D721Med (cell line): ENCODE measurements at places on chromosomes 13 and 19.

- DNase-seq, result no peak
Observed at GRCh38 chr13:96948127-96948526, 46.1 kb downstream of the OXGR1 start.

DNA sequence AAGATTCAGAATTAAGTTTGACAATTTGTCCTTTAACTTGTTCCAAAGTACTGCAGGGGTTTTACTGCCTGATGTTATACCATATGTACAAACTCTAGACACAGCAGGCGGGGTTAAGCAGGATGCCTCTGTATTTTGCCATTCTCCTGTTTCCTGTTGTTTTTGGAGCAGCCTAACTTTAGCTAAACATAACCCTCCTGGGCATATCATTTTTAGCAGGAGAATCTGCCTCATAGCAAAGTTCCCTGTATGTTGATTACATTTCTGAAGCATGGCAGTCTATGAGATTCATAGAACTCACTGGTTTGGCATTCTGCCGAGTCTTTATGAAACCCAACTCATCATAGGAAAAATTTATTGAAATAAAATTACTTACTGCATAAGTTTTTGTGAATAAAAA, 5.2 kb downstream of the LHFPL6 start:
- no peak for DNase-seq

DNA sequence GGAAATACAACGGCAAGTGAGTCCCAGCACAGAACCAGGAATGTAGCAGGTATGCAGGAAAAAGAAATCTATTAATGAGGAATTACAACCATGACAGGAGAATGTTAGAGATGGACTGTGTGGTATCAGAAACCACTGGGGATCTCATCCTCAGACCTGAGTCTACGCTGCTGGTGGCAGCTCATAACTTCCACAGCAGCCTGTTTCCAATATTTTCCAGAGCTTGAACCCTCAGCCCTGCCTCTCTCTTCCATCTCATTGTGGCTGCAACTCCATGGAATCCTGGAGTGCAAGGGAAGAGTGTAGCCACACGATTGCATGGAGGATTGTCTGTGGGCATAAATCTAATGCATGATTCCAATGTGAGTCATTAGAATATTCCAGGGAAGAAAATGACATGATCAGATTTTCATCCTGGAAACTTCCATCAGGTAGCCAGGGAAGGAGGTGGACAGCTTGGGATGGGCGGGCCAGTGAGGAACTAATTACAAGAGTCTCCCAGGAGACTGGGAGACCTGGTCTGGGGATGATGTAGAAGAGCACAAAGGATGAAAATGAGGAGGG, 14.9 kb downstream of the PLA2G4C start:
- DNase-seq, result no peak

DNA sequence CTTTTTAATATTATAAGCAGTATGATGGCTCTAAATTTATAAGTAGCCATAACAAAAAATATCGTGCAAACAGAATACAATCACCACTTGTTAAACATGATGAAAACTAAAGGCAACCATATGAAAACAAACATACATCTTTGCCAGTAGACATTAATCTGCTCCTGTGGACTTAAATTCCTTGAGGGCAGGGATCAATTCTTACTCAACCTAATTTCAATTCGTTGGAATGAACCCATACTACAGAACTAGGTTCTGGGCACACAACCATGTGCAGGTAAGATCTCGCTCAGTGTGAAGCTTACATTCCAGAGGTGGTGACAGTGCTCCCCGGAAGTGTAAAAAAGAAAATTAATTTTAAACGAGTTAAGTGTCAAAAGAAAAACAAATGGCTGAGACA, 13.4 kb downstream of the TBC1D4 start:
- no peak for DNase-seq

- DNase-seq, result no peak
Observed at GRCh38 chr13:39957868-39958677, 302.6 kb downstream of the COG6 start.

- peak; percentile 87 for DNase-seq
Observed at GRCh38 chr19:35495107-35496064, 5.1 kb upstream of the KRTDAP start.

DNA sequence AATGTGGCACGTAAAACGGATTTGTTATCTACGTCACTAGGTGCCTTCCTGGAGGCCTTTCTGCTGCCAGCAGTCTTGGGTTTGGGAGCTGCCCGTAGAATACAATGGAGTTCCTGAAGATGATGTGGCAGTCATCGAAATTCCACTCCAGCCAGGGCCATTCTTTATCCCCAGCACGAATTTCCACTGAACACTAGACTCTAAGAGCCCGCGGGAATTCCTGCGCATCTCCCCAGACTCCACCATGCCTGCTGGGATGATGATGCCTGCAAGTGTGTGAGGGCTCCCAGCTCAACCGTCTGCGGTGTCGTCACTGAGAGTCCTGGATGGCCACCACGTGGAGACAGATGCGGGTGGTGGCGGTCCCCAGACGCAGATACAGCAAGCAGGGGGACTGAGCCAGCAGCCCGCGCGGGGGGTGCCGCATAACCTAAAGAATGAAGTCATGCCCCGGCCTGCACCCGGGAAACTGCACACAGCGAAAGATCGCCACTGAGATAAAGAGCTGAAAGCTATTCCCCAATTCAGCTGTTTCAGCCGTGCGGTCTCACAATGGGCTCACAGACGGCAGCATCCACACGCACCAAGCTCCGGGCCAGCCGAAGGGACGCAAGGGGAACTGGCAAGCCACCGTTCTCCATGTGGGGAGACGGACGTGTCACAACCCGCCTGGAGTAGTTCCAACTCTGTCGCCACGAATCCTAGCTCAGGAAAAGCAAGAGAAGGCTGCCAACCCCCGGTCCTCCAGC, 41.1 kb downstream of the COL4A1 start:
- DNase-seq, result no peak

- no peak for DNase-seq
Observed at GRCh38 chr13:32897296-32897695, 118.9 kb upstream of the KL start.

DNA sequence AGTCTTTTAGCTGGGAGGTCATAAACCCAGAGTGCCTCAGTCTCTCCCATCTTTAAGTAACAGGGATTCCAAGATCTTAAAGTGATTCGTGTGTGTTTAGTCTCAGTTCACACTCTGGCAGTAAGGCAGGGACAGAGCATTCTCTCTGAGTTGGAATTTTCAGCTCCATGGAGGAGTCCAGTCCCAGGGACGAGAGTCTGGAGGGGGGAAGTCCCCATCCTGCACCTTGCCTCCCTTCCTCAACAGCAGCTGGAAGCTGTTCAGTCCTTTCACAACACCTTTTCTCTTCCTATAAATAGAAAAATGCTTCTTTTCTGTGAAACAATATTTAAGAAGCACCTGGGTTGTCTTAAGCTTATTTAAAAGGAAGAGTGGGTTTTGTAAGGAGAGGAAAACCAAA, 82.0 kb downstream of the KLF5 start:
- no peak for DNase-seq

DNA sequence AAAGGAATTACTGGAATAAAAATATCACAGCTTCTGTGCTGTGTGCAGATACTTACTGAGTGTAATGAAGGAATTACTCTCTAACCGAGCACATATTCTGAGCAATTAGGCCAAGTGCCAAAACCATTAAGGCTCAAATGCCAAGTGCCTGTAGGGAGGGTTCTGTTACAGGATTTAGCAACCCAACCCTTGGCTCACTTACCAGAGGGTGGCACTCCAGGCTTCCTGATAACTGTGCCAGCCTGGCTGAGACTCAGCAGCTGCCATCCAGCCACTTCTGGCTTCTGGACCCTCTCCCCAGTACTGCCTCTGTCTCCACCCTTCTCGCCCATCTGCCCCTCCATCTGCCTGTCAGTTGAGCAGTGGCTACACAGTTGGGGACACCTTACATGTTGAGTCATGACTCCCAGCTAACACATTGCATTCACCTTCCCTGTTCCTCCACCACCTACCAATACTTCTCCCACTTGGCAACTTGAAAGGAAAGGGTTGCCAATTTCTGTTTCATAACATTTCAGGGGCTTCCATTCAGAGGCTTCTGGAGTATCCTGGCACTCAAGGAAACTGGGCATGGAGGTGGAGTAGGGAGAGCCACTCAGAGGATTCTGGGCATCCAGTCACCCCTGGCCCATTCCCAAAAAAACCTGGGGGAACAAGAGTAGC, 110.5 kb downstream of the COG6 start:
- no peak for DNase-seq

DNA sequence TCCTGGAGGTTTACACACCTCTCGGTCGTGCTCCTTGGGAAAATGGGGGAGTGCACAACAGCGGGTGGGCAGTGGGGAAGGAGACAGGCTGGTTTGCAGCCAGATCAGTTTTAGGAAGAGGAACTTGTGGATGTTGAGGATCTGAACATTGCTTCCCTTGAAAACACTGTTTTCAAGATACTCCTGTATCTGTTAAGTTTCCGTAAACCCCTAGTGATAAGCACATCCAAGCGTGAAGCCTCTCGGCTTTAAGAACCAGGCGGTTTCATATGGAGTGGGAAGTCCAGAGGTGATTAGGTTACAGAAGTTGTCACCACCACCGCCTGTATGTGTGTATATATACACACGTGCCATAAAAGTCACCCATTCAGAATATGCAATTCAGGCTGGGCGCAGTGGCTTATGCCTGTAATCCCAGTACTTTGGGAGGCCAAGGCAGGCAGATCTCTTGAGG, 47.4 kb downstream of the SIPA1L3 start:
- no peak for DNase-seq

DNA sequence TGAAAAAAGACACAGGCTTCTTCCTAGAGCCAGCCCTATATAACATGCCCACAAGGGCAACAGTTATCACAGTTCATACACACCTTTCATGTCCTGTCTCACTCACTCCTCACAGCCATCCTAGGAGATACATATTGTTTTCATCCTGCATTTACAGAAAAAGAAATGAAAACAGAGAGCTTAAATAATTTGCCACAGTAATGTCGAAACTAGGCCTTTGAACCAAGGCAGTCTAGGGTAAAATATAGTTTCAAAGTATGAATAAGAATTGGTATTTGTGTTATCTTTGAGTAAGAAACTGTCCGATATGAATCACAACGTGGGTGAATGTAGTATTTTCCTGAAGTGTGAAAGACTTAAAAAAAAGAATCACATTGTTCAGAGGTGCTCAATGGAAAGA, 26.8 kb downstream of the CLDN10 start:
- no peak for DNase-seq

- DNase-seq, result no peak
Observed at GRCh38 chr13:102693776-102694175, 1.1 kb downstream of the METTL21C start.

DNA sequence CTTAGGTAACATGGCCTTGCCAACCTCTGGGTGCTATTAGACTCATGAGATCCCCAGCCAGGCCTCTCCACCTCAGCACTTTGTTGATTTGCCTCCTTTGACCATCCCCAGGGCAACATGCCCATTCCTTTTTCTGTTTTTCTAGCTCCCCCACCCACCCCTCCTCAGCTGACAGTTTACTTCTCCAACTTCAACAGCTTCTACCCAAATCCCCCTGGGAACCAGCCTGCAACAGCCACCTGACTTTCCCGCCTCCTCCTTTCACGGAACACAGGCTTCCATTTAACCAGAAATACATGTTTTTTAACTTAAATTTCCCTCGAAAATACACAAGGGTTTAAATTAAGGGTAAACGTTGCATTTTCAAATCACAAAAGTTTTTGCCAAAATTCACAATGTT, 117.3 kb downstream of the DLEU7 start:
- DNase-seq, result no peak

DNA sequence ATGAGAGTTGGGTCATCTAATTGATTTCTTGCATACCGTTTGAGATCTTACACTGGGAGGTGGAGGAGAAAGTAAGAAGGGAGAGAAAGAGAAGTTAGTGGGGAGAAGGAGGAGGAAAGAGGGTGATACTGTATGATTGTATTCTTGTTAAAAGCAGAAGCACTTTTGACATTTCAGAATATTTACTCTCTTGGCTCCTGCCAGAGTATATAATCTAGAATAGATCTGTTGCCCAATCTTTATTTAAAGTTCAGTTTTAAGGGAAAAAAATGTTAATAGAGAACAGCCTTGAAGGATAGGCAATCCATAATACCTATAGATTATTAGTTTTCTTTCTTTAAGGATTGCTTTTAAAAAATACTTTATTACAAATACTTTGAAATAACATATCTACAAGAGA, 41.5 kb downstream of the PDS5B start:
- no peak for DNase-seq

GRCh38 chr19:34936184-34936583, 9.5 kb downstream of the ZNF30 start:
- DNase-seq, result no peak

- no peak for DNase-seq
Observed at GRCh38 chr19:49335784-49336481, 727 bp downstream of the CD37 start.

GRCh38 chr13:100464006-100464405, 124.6 kb downstream of the GGACT start:
- no peak for DNase-seq

DNA sequence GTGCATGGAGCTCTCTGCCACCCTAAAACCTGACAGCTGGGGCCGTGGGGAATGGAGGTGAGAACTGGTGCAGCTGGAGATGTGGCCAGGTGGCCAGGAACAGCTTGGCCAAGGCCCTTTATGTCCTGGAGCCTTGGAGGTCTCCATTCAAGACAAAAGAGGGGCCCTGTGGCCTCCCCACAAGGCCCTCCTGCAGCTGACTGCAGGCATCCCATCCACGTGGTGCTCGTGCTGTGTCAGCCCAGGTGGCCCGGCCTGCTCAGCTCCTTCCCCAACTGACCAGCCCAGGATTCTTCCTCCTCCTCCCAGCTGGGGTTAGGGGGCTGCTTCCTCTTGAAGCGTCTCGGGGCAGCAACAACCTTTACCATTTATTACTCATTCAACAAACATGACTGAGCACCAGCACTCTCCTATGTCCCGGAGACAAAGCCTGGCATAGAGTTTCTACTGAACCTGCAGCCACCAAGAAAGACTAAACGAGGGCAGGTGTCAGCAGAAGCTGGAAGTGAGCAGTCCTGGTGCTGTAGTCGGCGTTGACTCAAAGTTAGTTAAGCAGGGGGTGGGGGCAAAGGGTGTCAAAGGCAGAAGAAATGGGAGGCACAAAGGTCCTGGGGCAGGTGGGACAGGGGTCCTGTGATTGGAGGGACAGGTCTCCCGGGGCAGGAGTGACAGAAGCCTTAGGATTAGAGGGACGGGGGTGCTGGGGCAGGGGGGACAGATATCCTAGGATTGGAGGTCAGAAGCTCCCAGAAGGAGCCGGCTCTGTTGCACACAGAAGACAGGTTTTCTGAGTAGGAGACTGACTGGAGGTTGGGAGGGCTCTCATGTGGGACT, 23.3 kb upstream of the C13orf46 start:
- no peak for DNase-seq

DNA sequence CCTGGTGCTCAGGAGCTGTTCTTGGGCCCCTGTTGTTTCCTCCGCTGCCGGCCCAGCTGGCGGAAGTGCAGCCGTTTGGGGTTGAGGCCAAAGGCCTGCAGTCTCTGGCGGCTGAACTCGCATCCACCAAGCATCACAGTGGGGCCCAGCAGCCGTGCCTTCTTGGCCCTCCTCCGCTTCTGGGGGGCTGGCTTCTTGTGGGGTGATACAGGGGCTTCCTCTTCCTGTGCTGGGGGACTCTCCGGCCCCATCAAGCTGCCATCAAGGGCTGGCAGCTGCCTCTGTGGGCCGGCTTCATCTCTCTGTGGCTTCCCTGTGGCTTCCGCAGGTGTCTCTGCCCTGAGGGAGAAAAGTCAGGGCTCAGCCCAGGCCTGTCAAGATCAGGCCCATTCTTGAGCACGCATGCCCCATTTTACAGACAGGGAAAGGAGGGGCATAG, 10.3 kb downstream of the ATG4D start:
- DNase-seq, result no peak
